ENCODE measurements at places on chromosomes 1 and 21.

- no peak for DNase-seq
These were observed 11.2 kb upstream of the CAPN2 start for GRCh38 chr1:223700942-223701637.

- no peak for DNase-seq
These were observed 104.3 kb upstream of the CDC42BPA start for GRCh38 chr1:227422581-227422980.

GRCh38 chr1:64948905-64949833 is 17.2 kb downstream of the JAK1 start:
- DNase-seq: peak; percentile 32

DNA sequence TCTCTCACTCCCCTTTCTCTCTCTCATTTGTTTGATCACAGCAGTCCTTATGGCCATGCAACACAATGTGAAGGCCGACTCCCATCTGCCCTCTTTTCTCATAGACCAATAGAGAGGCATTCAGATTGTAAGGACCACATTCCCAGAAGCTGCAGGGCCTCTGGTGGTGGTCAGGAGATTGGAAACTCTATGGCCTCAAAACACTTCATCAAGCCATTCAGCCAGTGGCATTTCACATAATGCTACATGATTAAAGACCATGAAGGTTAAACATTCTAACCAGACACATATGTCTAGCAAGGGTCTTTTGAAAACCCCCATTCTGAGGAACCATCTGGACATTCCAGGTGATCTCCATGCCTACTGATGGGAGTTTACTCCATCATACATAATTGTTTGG is 769.5 kb upstream of the CXADR start:
- no peak for DNase-seq

DNA sequence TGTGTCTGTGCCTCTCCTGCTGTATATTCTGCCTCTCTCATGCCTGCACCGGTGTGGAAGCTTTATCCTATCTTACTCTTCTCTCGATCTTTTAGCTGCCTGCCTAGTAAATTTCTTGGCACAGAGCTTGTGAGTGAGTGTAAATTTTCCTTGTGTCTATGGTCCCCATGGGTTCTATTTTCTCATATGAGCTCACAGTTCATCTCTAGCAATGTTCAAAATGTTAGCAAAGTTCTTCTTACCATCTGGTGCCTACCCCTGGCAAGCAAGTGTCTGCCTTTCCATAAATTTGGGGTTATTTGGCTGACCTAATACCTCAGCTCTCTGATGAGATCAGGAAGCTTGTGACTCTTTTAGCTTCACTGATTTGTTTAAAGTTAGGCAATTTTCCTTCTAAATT is 572.1 kb upstream of the BRINP3 start:
- DNase-seq: no peak

- no peak for DNase-seq
These were observed 14.4 kb downstream of the URB2 start for GRCh38 chr1:229640455-229640854.

DNA sequence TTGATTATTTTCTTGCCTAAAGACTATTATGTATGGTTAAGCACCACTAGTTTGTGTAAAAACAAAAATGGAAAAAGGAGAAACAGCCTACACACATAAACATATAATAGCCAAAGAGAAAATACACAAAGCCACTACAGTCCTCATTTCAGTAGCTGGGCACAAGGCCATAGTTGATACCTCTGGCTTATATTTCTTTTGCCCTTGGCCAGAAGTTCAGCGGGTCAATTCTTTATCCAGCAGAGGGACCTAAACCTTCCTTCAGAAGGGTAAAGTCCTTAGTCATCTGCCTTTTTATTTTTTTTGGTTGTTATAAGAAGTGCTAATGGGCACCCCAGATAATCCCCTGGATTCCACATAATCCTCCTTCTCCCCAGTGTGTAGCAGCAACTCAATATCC is 134.1 kb downstream of the PIGK start:
- no peak for DNase-seq

DNA sequence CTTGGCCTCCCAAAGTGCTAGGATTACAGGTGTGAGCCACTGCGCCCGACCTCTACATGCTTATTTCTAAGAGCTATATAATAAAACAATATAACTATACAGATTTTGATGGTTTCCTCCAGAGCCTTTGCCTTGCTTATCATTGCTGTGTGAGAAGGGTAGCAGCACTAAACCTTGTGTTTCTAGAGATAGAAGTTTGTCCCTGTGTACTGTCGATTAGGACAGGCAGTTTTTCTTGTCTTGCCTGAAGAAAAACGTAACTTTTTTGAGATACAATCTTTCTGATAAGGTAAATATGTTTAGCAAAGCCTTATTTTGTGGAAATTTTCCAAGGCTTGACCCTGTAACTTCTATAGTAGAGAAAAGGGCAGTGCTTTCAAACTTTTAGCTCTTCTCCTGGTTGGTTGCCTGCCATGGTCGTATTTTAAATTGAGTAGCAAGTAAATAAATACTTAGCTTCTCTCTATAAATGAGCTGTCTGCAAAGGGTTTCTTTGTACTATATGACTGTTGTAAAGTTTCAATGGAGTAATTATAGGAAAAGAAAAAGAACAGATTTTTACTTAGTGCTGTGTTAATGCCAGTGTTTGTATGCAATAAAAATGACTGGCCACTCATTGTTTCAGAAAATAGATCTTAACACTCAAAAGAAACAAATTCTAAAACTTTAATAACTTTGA is 86.4 kb upstream of the CACYBP start:
- no peak for DNase-seq

DNA sequence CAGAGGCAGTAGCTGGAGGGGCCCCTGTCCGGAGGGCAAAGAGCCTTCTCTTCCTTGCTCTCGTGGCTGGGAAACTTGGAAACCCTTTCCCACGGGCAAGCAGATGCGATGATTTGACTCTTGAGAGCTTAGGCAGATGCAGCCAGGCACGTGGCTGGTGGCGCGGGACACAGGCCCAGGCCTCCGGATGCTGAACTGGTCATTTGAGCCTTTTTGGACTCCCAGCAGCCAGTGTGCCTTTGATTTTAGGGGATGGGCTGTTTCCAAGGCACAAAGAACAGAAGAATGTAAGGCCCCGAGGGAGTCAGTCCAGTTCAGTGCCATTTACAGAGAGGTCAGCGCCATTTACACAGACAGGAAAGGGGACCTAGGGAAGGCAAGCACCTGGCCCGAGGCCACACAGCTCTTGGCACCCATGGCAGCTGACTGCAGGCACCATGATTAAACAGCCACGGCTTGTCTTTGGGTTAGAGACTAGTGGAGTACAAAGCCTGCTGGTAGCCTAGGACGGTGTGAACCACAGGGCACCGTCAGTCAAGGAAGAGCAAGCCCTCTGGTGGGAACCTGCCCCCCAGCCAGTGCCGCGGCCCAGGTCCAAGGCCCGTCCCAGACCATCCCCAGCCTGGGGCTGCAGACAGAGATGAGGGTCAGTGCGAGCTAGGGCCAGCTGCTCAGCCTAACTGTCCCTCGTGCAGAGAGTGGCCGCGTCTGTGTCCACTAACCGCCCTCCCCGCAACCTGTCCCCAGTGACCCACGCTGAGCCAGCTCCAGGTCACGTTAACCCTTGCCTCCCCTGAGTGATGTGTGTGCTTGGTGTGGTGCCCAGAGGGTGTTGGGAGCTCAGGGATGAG is 20.4 kb upstream of the CCDC27 start:
- DNase-seq: no peak

- no peak for DNase-seq
These were observed 105.2 kb upstream of the GADD45A start for GRCh38 chr1:67579623-67580394.

DNA sequence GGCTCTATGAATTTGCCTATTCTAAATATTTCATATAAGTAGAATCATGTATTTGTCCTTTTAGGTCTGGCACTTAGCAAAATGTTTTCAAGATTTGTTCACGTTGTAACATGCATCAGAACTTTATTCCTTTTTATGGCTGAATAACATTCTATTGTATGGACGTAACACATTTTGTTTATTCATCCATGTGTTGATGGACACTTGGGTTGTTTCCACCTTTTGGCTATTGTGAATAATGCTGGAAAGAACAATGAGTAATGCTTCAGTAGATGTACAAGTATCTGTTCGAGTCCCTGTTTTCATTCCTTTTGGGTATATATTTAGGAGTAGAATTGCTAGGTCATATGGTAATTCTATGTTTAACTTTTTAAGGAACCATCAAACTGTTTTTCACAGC is 24.7 kb downstream of the SLC35A3 start:
- no peak for DNase-seq

DNA sequence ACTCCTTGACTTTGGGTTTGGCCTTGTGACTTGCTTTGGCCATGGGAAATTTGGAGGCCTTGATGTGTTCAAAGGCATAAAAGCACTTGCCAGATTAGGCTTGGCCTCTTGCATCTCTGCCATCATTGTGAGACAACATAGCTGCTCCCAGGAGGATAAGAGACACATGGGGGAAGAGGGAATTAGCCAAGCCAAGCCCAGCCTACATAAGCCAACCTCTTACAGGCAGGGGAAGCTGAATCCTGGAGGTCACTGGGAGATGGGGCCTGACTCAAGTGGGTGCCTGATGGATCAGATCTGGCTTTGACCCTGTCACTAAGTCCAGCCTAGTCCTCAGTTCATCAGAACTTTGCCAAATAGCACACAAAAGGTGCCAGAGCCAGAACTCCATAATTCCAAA is 37.6 kb upstream of the HMGB4 start:
- DNase-seq: no peak

DNA sequence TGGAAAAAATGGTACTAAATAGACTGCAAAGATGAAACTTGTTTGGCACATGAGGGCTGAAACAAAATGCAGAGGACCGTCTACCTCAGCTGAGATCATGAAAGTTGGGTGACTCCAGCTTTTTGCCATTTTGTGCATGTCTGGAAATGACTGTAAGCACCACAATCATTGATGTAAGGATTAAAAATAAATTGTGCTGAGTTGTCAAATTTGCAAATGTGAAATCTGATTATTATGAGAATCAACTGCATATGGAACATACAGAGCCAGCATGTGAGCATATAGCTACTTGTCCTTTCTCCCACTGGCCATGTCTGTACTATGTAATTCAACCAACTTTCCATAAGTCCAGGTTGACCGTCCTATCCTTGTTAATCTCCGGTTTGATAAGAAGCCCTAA is 736.9 kb upstream of the PRMT6 start:
- no peak for DNase-seq

GRCh38 chr21:28207436-28208173 is 785.1 kb downstream of the LTN1 start:
- no peak for DNase-seq

DNA sequence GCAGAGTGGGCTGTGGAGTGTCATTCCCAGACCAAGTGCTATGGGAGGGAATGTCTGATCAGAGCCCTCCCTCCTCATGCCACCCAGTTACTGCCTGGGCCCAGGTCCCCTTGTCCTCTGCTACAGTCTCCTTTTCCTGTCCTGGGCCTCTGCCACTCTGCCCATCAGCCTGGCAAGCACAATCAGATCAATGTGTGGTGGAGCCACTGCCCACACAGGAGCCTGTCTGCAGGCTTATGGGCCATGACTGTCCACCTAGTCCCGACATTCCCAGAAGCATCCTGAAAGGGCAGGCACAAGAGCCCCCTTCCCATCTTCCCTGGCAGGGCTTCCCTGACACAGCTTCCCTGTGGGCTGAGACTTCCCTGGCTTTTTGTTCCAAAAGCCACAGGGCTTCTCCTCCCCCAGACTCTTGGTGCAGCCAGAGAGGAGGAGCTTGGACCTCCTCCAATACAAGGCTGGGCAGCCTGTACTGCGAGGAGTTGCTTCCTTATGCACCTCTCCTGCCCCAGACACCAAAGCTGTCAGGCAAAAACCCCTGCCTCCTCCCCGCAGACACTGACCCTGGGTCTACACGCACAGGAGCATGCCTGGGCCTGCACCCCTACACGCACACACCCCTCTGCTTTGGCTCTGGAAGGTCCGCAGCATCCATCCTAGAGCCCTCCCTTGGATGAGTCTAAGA is 29.2 kb upstream of the CNTN2 start:
- DNase-seq: no peak
